ENCODE measurements at places on chromosomes 16 and 17.

- DNase-seq, result no peak
Measured at GRCh38 chr16:52090080-52090479, 456.9 kb downstream of the TOX3 start.

DNA sequence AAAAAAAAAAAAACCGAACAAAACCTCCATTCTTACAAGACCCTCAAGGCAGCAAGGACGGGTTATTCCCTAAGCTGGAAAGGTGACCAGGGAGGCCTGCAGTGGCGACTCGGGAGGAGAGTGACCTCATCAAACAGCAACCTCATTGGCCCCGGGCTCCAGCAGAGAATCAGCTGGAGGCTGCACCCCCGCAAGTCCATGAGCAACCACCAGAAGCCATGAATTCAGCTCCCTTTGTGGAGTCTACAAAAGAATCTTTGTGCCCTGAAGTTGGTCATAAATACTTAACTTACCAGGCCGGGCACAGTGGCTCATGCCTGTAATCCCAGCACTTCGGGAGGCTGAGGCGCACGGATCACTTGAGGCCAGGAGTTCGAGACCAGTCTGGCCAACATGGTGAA, 80.9 kb upstream of the CREBBP start:
- peak; percentile 59 for DNase-seq

GRCh38 chr17:49564638-49565037, 11.0 kb upstream of the NXPH3 start:
- no peak for DNase-seq

- no peak for DNase-seq
Measured at GRCh38 chr17:50559674-50560184, 786 bp upstream of the CACNA1G start.

- no peak for DNase-seq
Measured at GRCh38 chr17:40857535-40857934, 9.5 kb downstream of the KRT12 start.

GRCh38 chr17:21511363-21512195, 135.4 kb downstream of the KCNJ12 start:
- peak; percentile 89 for DNase-seq

GRCh38 chr16:59432276-59432675, 698.2 kb upstream of the GOT2 start:
- no peak for DNase-seq

DNA sequence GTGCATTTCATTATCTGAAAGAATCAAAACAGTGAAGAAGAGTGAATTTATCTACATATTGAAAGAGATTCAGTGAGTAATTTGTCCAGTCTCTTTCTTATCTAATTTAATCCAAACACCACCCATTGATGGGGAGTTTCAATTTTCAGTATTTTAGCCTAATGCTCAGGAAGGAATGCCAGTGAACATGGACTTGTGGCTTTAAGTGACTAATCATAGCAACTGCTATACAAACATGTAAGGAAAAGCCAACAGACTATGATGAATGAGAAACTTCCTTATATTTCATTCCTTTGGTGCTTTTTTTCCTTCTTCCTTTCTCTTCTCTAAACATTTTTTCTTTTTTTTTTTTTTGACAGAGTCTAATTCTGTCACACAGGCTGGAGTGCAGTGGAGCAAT, 885.8 kb downstream of the KCNJ2 start:
- DNase-seq, result no peak

DNA sequence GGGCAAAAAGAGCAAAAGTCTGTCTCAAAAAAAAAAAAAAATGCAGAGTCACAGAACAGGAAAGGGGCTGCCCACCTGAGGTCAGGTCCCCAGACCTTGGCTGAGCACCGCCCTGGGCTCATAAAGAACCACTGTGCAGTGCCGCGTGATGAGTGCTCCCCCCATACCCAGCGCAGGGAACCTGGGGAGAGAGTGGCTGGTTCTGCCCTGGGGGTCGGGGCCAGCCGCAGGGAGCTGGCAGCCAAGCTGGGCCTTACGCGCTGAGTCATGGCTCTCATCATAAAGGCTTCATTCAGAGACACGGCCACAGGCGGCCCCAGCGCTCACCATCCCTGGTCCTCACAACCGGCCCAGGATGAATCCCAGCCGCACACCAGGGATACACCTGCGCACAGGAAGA, 80.7 kb downstream of the RAB11FIP4 start:
- DNase-seq, result peak; percentile 52

DNA sequence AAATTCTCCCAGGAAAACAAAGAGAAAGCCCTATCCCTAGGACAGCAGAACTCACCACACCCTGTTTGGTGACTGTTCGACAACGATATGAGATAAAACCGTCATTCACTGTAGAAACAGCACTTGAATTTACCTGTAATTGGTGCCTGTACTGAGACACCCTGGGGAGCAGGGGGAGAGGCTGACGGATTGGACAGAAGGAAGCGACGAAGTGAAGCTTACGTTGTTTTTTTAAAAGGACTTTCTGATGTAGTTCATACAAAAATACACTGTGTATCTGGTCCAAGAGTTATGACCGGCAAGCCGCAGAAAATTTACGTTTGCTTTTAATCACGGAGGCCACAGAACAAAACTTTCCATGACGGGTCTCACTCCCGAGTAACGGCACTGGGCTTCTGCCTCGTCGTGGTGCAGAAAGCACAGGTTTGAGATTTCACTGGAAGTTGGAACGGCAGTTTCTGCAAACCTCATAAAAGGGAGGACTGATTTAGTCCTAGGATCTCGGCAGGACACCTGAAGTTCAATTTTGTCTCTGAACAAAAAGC, 9.7 kb downstream of the NXN start:
- DNase-seq, result no peak

- DNase-seq, result no peak
Measured at GRCh38 chr17:337866-338265, 14.7 kb downstream of the RPH3AL start.

DNA sequence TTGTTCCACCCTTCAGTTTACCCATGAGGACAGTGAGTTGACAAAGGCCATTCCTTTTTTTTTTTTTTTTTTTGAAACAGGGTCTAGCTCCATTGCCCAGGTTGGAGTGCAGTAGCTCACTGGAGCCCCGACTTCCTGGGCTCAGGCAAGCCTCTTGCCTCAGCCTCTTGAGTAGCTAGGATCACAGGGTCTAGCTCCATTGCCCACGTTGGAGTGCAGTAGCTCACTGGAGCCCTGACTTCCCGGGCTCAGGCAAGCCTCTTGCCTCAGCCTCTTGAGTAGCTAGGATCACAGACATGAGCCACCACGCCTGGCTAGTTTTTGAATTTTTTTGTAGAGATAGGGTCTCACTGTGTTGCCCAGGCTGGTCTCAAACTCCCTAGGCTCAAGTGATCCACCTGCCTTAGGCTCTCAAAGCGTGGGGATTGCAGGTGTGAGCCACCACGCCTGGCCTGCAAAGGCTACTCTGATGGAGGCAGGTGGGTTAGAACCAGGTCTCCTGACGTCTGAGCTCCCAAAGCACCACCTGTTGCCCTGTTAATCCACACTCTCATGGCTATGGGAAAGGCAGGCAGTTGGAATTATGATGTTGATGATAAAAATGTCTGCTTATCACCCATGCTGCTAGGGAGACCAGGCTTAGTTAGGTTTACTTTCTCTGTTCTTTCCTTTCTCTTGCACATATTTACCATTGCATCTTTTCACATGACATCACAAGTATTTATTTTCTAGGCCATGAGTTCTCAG, 65.2 kb downstream of the KSR1 start:
- no peak for DNase-seq

DNA sequence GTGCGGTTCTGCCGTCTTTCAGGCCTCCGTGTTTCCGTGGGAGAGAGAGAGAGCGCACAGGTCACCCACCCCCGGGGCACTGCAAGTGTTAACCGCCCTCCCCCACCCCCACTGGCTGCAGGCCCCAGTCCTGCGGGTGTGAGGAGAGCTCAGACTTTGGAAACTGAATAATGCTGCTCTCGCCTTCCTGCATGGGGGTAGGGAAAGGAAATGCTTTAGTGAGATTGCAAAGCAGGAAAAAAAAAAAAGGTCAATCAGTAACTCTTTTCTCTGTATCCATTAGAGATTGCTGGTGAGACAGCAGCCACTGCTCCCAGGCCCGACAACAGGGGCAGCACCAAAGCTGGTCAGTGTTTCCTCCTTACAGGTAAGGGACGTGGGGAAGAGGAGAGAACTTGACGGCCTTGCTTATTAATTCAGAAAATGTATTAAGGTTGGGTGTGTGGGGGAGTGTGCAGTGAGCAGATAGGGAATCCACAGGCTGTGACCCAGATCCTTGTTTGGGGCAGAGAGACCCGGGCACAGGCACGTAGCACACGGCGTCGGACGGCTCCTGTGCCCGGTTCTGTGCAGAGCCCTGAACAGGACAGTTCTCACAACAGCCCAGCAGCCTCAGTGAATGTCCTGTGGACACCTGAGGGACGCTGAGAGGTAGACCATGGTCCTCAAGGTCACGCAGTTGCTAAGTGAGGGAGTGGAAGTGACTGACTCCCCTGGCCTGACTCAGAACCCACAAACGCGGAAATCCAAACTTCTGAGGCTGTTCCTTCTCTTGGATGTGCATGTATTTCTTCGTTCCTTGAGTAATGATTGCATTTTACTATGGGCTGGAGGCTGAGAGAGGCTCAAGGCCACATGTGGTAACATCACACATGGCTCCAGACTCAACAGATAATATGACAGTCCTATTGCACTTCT, 156.5 kb downstream of the FOXL1 start:
- DNase-seq, result no peak

DNA sequence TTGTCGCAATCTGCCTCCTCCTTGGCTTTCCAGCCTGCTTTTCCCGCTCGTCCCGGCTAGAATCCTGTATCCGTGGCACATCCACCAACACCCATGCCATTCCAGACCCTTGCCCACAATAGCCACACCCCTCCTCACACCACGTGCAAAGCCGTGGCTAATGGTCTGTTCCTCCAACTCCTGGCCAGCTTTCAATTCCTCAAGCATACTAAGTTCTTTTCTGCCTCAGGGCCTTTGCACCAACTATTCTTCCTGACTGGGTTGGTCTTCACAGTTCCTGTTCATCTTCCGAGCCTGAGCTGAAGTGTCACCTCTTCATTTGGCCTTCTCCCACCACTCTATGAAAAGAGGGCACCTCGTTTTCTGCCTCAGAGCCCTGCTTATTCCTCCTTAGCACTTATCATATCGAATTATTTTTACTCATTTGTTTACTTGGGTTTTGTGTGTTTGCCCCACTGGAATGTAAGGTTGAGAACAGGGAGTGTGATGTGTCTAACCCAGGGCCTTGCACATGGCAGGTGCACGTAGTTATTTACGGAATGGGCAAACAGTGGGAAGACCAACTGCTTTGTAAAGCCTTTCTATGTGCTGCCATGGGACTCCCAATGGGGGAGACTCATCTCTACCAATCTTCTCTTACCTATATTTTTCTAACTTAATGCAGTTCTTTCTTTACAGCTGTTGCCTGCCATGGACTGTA, 69.0 kb downstream of the CDK5R1 start:
- DNase-seq, result no peak

- no peak for DNase-seq
Measured at GRCh38 chr17:67487506-67487905, 110.4 kb downstream of the PITPNC1 start.

- no peak for DNase-seq
Measured at GRCh38 chr17:61455324-61456060, 3.3 kb downstream of the TBX4 start.

DNA sequence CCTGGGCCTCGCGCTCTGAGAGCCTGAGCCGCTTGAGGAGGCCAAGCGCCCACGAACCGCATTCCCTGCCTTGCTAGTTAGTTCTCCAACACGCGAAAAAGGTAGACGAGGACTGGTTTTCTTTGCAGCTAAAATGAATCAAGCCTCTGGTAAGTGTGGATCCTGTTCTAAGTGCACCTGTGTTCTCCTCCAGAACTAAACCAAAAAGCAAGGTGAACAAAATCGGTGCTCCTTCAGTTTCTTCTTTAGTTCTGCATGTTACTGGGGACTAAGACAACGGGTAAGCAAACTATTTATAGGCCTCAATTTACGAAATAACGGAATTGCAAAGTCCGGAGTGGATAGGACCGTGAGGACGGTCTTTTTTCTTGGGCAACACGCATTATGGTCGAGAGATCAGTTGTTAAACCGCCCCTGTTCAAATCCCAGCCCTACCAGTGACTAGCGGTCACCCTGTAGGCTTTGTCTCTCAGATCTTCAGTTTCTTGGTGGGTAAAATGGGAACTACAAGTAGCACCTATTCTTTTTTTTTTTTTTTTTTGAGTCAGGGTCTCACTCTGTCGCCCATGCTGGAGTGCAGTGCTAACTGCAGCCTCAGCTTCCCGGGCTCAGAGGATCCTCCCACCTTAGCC, 993 bp upstream of the ANKRD11 start:
- DNase-seq, result no peak

DNA sequence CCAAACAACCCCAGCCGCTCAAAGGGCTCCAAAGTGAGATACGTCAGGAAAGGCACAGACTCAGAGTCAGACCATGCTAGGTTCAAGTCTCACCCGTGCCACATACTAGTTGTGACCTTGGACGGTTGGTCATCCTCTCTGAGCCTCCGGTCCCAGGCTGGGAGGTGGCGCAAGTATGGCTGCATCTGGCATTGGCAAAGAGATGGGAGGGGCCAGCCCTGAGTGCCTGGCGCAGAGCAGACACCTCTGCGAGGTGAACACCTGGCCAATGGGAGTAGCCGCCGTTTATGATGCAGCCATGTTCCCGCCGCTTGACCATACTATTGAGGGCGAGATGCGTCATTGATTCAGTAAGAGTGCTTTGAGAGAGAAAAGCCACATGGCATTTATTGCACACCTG, 97.8 kb upstream of the PLCG2 start:
- DNase-seq, result no peak

- no peak for DNase-seq
Measured at GRCh38 chr16:71276589-71277334, 12.4 kb downstream of the CMTR2 start.

DNA sequence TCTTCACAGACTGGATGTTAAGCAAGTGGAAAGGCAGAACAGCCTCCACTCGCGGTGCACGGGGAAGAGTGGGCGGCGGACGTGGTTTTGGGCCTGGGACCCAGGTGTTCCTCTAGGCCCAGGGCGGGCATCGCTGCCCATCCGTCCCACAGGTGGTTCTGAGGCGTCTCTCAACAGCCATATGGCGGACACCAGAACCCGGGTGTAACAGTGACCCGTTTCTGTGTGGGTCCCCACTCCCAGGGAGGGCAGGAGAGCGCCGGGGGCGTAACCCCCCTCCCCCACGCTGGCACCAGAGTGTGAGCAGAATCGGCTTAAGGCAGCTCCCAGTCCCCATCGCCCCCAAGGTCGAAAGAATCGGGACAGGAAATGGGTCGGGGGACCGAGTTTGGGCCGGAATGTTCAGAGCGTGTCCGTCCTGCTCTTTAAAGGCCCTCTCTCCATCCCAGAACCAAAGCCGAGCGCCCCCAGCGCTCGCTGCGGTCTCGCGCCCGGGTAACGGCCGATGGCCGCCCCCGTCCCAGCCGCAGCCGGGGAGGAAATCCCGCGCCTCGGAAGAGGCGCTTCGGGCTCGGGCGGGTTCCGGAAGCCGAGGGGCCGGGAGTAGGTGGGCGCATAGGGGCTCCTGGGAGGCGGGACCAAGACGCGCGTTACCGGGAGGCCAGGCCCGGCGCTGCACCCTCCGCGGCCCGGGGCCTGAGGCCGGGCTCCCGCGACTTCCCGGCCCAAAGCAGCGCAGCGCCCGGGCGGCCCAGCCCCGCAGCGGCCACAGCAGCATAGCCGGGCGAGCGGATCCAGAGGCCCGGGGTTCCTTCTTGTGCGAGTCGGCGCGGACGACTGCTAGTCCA, at the start of gene TK2:
TK2 (minus strand) TSS at position 839 of the 848 bp plus-strand sequence; CDS start at position 778, 61 bp downstream.
- peak; percentile 54 for DNase-seq

- no peak for DNase-seq
Measured at GRCh38 chr16:78929841-78930240, 670.7 kb downstream of the MAF start.

- DNase-seq, result no peak
Measured at GRCh38 chr17:49755663-49756283, 8.2 kb downstream of the FAM117A start.

- peak; percentile 21 for DNase-seq
Measured at GRCh38 chr17:10614536-10615155, 42.5 kb downstream of the MYH3 start.

Measured in dorsolateral prefrontal cortex (tissue), 122 donors.